Foreskin keratinocyte (primary cell): ENCODE measurements at places on chromosomes 4 and X. TPM values are rescaled to one million over a fixed set of nuclear protein-coding genes. Genes with fewer than 3 reads are reported as not detected.

DNA sequence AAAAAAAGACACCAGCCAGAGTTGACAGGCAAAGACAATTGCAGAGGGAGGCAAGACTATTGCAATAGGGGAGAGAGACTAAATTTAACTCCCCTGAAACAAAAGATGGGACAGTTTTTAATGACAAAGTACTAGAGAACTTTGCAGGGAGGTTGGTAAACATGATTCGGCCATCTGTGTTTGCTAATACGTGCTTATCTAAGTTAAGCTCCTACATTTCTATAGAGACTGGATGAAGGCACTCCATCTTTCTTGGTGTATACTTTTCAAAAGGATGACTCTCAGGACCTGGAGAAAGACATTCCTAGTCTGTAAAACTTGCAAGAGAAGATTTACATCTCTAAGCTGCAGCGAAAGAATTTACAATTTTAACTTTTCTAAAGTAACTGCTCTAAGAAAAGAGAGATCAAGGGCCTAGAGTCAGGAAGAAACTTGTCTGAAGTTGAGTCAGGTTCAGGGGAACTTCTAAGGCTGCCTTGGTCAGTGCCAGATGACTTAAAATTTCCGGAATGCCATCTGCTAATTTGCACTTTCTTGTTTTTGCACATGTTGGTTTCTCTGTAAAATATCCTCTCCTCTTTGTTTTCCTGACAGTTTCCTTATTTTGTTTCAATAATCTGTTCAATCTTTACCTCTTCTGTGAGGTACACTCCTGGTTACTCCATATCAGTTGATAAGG, 10.6 kb downstream of the ADAM29 start:
- no peak for DNase-seq

DNA sequence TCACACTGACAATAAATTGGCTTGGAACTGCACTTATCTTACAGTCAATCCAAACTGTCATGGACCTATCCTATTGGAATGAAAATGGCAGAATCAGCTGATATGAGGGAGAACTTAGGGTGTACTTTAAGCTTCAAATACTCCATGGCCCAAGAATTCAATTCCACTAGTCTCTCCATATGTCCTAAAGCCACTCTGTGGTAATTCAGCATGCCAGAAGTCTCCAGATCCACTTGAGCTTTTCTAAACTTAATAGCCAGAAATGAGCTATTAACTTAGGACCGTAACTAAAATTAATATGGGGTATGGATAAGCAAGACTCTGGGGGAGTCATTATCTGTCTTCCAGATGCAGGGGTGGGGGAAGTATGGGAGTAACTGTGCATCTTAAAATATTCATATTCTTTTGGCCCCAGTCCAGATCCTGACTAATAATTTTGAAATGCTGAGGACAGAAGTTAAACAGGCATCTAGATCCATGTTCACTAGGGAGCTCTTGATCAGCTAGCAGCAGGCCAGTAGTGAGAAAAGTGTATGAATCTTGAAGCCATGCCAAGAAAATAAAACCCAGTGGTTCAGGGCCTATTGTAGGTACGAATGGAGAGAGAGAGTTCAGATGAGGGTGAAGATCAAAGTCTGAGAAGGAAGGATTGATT, 167.6 kb downstream of the DKK2 start:
- peak; percentile 52 for DNase-seq

DNA sequence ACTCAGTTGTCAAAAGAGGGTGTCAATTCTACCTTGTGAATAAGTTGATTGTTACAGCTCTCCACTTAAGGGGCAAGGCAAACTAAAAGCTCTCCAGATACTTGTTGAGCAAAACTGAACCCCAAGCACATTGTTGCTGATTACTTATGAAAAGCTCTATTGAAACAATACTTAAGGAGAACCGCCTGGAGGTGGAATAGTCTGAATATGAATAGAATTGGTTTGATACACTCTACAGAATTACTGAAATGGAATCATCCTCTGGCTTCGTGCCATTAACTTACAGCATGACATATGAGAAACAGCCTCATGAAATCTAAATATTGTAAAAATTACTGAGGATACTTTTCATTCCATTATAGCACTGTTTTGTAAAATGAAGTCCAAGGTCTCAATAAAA, 127.0 kb upstream of the SH3RF1 start:
- DNase-seq, result peak; percentile 81

DNA sequence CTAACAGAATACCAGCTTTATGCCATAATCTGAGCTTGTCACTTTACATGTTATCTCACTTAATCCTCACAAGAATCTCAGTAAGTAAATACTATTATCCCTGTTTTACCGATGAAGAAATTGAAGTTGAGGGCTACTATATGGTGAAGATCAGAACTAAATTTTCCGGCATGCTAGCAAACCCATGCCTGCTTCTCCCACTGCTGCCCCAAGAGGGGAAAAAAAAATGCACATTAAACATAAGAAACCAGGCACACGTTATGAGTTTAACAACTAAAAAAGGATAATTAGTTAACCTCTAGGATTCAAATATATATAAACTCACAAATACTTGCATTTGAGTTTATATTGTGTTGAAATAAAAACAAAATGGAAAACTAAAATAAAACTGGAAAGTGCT, 10.8 kb downstream of the SLC10A7 start:
- DNase-seq, result no peak

DNA sequence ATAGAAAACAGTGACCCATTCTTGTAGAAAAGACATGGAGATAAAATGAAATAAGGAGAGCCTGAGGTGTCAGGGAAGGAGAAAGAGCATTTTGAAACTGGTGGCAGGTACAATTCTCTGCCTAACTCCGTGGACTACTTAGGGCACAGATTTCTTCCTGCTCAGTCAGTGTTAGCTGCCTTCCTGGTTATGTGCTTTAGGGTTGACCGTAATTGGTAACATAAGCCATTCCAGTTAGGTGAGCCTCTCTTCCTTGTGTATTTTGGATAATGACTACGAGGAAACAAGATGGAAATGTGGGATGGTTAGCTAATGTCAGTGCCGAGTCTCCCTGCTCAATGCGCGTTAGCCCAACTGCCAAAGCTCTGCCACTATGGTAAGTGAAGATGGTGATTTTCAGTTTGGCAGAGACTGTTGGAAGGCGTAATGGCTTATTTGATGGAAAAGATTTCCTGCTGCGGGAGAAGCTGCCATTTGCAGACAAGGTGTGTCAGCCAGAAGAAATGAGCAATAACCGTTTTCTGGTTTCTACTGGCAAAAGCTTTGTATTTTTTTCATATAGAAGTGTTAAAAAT, 174.1 kb downstream of the CBR4 start:
- no peak for DNase-seq

- DNase-seq, result no peak
Measured at GRCh38 chrX:79715448-79715847, 299.1 kb upstream of the TBX22 start.

DNA sequence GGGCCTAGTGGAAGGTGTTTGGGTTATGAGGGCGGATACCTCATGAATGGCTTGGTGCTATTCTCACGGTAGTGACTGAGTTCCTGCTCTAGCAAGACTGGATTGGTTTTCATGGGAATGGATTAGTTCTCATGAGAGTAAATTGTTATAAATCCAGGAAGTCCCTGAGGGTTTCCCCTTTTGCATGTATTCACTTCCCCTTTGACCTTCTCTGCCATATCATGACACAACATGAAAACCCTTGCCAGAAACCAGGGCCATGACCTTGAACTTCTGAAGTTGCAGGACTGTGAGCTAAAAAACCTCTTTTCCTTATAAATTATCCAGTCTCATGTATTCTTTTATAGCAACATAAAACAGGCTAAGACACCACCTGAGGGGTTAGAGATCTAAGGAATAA, 529.7 kb upstream of the RPS6KA3 start:
- DNase-seq, result no peak

DNA sequence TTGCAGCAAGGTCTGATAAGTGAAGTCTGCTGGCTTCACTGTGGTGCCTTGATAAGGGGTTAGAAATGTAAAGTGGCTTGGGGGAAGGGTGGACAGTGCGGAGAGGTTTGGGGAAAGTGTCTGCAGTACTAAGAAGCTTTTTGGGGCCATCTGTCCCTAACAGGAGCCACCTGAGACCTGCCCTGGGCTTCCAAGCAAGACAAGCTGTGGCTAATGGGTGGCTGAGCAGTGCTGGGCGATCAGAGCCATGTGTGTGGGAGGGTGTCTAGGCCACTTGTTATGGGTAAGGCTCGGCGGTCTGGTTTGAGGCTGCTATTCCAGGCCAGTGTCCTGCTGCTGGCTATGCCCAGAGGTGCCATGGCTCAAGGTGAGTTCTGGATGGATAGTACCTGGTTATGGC, 185.4 kb upstream of the MTMR8 start:
- DNase-seq, result no peak

- no peak for DNase-seq
Measured at GRCh38 chrX:118062048-118062789, 54.4 kb downstream of the KLHL13 start.

Gene ADH6
- not detected in 2 replicates for total RNA-seq

Gene SCD5
- total RNA-seq, result 16.9 and 18.5 TPM in 2 replicates

Gene AR
- 0.03 and 0.04 TPM in 2 replicates for total RNA-seq

Gene CDS1
- total RNA-seq, result 20.0 and 20.8 TPM in 2 replicates
